ENCODE measurements at places on chromosomes 1 and 21.
A peak's percentile ranks its signal among the peaks of the same experiment; 100 is the strongest.

DNA sequence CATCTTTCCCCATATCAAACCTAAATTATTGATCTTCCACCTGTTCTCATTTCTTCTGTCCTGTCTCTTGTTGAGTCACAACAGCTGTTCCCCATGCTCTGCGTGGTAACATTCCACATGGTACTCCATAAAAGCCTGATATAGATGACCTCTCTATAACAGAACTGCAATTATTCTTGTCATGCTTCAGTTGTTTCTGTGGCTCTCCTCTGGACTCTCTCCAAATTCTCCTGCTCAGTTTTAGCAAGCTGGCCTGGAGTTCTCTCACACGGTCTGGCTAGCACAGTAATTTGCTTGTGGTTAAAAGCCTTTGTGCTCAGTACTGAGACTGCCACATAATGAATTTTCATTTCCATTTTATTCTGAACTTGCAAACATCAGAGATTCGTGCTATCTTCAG lies 10.6 kb upstream of the LRRC39 start:
- no peak overlapping the region for H3K4me3 ChIP-seq
- H3K4me1 ChIP-seq: peaks cover 6% of the 10 kb centered on the region
- H3K27ac ChIP-seq: no peak overlapping the region
- peaks cover 3% of the 10 kb centered on the region for H3K36me3 ChIP-seq

- H3K27me3 ChIP-seq: no peaks in the 10 kb centered on the region
- peaks cover 2% of the 10 kb centered on the region for H3K4me1 ChIP-seq
- no peak overlapping the region for H3K27ac ChIP-seq
- DNase-seq: no peak
Measured at GRCh38 chr1:244778344-244778743, 57.1 kb upstream of the COX20 start.

DNA sequence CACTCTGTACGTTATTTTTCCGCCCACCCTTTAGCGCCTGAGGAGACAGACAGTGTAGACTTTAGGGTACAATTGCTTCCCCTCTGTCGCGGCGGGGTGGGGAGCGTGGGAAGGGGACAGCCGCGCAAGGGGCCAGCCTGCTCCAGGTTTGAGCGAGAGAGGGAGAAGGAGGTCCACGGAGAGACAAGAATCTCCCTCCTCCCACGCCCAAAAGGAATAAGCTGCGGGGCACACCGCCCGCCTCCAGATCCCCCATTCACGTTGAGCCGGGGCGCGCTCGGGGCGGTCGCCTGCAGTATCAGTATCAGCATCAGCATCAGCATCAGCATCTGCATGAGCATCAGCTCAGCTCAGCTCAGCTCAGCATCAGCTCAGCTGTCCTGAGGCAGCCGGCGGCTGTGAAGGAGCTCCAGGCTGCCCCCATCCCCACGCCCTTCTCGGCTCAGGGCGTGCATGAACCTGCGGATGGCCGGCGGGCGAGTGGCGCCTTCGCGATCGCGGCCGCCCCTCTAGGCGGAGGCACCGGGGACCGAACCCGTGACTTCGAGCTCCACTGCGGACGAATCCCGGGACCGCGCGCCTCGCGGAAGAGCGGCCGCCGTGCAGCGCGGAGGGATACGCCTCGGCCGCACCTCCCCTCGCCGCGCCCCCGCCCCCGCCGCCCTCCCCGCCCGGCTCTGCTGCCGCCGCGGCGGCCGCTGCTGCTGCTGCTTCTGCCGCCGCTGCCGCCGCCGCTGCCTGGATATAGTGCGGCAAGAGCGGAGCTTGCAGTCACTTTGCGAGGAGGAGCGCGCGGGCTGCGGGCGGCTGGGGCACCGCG lies at the start of gene NCAM2:
NCAM2 (plus strand) TSS at position 774 of the 820 bp plus-strand sequence.
- H3K27me3 ChIP-seq: peaks cover 33% of the 10 kb centered on the region
- peaks cover 6% of the 10 kb centered on the region for H3K4me1 ChIP-seq
- peak; percentile 37 for DNase-seq

GRCh38 chr21:33028287-33028670 lies 2.5 kb downstream of the OLIG2 start:
- H3K4me1 ChIP-seq: peaks cover 11% of the 10 kb centered on the region
- no peaks in the 10 kb centered on the region for H3K36me3 ChIP-seq
- no peak overlapping the region for H3K4me3 ChIP-seq
- DNase-seq: no peak

Measured in activated T-helper 2 cell treated with anti-CD3 and anti-CD28 coated beads, Interferon-gamma antibody, Interleukin-2, Interleukin-4, amounts not matched to agents 10 μg/mL and 5 μg/mL and 100 μg/mL, durations not matched to agents 14 hours and 24 hours and 36 hours (primary cell).